Mesothelial cell of epicardium (in vitro differentiated cells): ENCODE measurements at places on chromosomes 7 and 10.

- no peak for DNase-seq
Measured at GRCh38 chr10:30057421-30057841, 2.0 kb downstream of the JCAD start.

- no peak for DNase-seq
Measured at GRCh38 chr10:100999742-101000126, at the start of gene LZTS2. Gene LZTS2, plus strand, starts transcription at chr10:100999808. Its CDS starts 2,731 bp downstream, at chr10:101002539.

- DNase-seq, result no peak
Measured at GRCh38 chr7:133539016-133539415, 286.1 kb downstream of the EXOC4 start.

DNA sequence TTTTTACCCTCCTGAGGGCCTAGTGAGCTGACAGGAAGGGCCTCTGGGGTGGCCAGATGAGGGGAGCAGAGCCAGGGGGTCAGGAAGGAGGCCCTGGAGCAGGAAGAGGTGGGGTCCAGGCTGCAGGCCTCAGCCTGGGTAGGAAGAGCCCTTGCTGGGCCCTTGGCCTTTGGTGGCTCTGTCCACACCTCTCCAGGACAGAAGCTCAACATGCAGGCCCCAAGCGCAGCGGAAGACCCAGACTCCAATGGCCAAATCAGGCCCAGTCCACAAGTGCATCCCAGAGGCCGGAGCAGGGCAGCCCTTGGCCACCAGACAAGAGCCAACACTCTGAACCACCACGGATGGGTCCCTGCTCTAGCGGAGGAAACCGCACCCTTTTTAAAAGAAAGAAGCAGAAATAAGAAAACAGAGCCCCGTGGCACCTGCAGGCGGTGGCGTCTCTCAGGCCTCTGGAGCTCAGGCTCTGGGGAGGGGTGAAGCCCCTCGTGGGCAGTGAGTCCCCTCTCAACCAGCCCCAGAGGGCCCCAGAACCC is 52.8 kb downstream of the FOXL3 start:
- no peak for DNase-seq

DNA sequence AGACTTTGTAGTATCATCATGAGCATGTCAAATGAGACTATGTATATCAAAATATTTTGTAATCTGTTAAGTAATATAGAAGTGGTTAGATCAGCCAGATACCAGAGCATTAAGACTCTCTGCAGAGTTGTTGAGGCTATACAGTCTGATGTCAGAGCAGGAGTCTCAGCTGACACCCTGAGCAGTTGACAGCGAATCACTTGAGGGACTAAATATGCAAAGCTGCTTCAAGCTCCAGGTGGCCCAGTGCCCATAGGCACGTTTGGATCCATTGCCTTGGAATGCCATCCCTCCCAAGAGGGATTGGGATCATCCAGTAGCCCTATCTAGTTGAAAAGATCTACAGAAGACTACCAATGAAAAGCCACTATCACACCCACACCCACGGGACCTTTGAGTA is 210.2 kb downstream of the TAX1BP1 start:
- no peak for DNase-seq

GRCh38 chr10:18572959-18573561 is 78.3 kb downstream of the NSUN6 start:
- DNase-seq, result no peak

- no peak for DNase-seq
Measured at GRCh38 chr10:95906677-95907455, 909 bp upstream of the CC2D2B start.

GRCh38 chr10:70901276-70901878 is 13.0 kb upstream of the PCBD1 start:
- DNase-seq, result no peak

DNA sequence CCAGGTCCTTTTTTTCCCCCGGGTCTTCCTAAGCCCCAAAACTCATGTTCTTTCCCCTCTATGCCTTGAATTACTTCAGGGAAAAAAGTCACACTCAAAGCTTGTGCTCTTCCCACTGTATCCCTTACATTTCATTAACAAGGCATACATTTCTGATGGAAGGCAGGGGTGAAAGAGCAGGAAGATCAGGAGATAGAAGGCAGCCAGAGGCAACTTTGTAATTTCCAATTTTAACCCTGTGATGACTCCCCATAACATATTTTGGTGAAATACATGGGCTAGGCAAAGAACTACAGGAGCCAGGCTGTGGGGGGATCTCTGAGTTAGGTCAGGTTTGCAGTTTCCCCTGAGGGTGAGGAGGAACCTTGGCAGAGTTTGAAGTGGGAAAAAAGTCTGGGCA is 635.0 kb downstream of the LRMDA start:
- DNase-seq, result no peak

DNA sequence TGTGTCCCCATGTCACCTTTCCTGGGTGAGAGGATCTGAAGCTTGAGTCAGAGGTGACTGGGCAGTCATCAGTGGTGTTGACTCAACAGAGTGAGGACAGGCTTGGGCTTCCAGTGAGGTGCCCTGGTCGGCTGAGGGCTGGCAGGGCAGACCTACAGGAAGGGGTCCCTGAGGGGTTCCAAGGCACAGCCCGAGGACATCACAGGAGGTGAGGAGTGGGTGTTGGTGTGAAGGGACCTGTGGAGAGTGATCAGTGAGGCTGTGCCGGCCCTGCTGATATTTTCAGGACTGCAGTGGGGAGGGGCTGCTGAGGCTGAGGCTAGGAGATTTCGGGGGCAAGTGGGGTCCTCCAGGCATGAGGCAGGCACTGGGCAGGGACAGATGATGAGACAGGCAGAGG is 545.5 kb downstream of the TCERG1L start:
- peak; percentile 4 for DNase-seq

- no peak for DNase-seq
Measured at GRCh38 chr10:103849880-103850571, 5.3 kb downstream of the SH3PXD2A start.

GRCh38 chr10:99595236-99595635 is 25.0 kb downstream of the SLC25A28 start:
- no peak for DNase-seq

DNA sequence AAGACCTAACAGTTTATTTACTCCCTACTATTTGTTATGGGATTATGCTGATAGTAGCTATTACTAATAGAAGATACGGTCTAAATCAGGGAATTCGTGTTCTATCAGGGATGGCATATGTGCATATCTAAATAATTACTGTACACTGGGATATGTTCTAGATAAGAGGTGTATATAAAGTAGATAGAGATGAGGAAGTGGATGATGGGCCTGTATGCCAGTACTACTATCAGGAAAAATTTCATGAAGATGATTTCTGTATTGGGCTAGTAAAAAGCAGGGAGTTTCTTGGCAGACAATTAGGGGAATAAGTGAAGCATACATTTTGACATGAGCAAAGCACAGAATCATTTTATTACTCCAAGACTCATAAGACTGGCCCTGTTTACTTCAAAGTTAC is 26.2 kb downstream of the PTPN12 start:
- no peak for DNase-seq

- no peak for DNase-seq
Measured at GRCh38 chr10:122471531-122472177, 10.3 kb downstream of the HTRA1 start.

GRCh38 chr7:25857376-25858067 is 294.5 kb upstream of the NFE2L3 start:
- no peak for DNase-seq

DNA sequence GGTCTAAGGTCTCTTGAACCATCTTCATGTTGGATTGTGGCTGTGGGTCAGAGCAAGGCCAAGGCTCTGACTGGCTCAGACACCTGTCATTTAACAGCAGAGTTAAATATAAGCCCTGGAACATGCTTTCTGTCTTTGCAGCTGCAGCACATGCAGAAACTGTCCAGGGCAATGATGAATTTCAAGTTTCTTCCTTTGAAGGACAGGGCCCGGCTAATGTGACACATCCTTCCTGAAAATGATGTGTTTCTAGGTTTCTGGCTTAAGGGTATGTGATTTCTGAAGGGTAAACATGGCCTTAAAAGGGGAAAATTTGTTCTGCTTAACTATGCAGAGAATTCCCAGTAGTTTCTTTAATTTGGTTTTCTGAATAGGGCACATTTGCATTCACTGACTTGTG is 34.0 kb upstream of the SLC35B4 start:
- no peak for DNase-seq

- no peak for DNase-seq
Measured at GRCh38 chr7:153638821-153639435, 413.3 kb upstream of the DPP6 start.

DNA sequence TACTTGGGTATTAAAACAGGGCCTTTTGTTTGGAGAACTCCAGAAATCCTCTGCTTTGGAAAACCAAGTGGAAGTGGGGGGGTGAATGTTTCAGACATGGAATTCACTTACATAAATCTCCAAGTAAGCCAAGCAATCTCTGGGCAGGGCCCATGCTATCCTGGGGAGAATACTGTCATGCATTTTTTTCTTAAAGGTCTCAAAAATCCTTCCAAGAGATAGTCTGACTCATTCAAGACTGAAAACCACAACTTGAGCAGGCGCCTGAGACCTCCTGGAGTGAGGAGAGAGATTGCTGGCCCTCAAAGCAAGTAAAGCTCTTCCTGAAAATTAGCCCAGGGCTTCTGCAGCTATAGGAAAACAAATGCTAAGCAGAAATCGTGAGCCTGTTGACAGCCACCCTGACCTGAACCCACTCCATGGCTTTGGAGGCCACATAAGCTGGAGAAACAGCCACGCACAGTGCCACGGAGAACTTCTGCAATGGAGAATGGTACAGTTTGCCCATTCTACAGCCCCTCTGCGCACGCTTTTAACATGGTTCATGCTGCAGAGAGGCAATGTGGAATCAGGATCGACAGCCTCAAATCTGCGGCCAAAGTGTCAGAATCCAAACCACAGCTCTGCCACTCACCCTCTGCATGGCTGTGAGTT is 203.1 kb upstream of the AUTS2 start:
- DNase-seq, result no peak

- no peak for DNase-seq
Measured at GRCh38 chr10:5625992-5626777, 40.2 kb downstream of the ASB13 start.

- DNase-seq, result no peak
Measured at GRCh38 chr7:153398789-153399553, 639.4 kb downstream of the ACTR3B start.

DNA sequence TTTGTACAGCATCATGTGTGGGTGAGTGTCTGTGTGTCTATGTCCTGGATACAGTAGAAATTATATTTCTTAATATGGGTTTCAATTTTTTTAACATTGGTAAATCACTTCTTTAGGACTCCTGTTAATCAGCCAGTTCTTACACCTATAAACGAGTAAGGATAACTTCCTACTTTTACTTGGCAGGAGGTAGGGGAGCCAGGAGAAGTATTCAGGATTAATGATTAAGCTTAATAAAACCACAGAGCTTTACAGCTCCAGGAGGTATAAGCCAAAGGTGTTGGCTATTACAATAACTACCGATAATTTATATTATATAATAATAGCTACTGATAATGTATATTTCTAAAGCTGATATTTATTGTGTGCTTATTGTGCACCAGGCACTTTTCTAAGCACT is 1.7 kb upstream of the FAM3C start:
- no peak for DNase-seq

GRCh38 chr10:753530-753929 is 64.1 kb upstream of the DIP2C start:
- DNase-seq, result no peak

DNA sequence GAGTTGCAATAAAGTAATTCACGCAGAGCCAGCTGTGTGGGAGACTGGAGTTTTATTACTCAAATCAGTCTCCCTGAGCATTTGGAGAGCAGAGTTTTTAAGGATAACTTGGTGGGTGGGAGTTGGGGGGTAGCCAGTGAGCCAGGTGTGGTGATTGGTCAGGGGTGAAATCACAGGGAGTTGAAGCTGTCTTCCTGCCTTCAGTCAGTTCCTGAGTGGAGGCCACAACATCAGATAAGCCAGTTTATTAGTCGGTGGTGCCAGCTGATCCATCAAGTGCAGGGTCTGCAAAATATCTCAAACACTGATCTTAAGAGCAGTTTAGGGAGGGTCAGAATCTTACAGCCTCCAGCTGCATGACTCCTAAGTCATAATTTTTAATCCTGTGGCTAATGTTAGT is 3.3 kb upstream of the CYP51A1 start:
- DNase-seq, result peak; percentile 61

DNA sequence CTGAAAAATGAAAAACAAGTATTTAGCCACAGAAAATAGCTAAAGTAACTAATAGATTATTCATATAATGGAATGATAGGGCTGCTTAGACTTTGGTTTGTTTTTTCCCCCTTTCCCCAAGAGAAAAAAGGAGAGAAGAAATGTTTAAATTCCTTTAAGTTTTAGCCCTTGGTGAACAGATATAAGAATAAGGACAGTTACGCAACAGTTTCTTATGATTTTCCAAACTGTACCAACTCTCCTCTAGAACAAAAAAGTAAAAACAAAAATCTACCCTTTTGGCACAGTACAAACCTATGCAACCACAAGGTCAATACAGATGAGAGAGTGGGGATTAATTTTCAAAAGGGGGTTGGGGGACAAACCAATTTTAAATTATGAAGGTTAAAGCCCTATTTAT is 227.7 kb downstream of the CHCHD3 start:
- no peak for DNase-seq

DNA sequence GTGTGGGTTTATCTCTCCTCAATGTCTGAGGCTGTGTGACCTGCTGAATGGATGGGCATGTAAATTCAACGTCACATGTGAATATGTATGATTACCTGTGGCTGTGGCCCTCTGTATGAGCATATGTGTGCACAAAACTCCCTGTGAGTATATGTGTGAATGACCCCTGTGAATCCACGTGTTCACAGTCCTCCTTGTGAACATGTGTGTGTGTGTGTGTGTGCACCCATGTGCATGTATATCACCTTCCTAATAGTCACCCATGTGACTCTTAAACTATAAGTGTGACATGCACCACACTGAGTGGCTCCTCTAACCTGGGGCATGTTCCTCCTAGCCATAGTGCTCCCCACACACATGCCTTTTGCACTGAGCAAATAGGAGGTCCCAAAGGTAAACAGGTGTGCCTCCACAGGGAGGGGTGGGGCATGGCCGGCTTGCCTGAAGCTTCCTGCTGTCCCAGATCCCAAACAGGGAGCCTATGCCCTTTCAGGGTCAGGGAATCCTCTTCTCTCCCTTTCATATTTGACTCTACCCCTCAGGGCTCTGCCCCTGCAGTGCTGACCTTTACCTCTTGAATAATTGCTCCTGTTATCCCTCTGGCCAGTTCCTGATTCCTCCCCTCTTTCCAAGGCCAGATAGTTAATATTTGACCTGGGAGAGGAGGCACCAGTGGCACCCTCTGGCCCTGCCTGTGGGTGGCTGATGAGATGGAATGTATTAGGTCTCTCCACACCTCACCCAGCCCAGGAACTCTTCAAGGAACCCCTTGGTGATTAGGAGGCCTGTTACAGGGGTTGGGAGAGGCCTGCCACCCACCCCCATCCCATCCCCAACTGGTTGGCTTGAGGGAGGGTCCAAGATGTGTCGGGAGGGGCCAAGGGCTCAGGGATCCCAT is 1.9 kb downstream of the SEMA4G start:
- no peak for DNase-seq

- DNase-seq, result no peak
Measured at GRCh38 chr10:128793726-128794655, 667.8 kb upstream of the MKI67 start.

DNA sequence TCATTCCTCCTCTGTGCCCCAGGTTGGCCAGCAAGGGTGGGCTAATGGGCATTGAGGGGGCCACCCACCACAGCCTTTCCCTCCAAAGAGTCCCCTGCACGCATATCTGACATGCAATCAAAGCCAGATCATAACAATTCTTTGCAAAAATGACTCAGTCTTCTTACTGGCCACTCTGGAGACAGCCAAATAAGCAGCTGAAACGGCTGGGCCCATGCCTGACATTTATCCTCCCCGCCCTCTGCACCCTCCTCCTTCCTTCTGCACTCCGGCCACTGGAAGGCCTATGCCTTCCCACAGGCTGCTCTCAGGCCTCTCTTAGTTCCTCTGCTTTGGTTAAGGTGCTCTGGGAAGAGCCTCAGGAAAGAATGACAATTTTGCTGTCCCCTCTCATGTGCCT is 29.2 kb upstream of the NPFFR1 start:
- DNase-seq, result no peak
